Smooth muscle cell of the brain vasculature (primary cell): ENCODE measurements at places on chromosomes 2 and 18.

- DNase-seq, result no peak
Measured at GRCh38 chr2:20667151-20667530, 197 bp downstream of the GDF7 start.

GRCh38 chr2:479490-480176 lies 191.7 kb upstream of the ALKAL2 start:
- no peak for DNase-seq

- DNase-seq, result no peak
Measured at GRCh38 chr2:120419073-120419472, 73.1 kb downstream of the INHBB start.

GRCh38 chr2:233359823-233360222 lies 5.5 kb downstream of the DGKD start:
- no peak for DNase-seq

- DNase-seq, result no peak
Measured at GRCh38 chr2:237995036-237995435, 28.2 kb downstream of the UBE2F start.

- peak; percentile 39 for DNase-seq
Measured at GRCh38 chr18:56869189-56869777, 218.1 kb downstream of the WDR7 start.

GRCh38 chr2:163693484-163693883 lies 42.3 kb downstream of the FIGN start:
- DNase-seq, result no peak

GRCh38 chr2:235063471-235063961 lies 111.7 kb downstream of the SH3BP4 start:
- no peak for DNase-seq

DNA sequence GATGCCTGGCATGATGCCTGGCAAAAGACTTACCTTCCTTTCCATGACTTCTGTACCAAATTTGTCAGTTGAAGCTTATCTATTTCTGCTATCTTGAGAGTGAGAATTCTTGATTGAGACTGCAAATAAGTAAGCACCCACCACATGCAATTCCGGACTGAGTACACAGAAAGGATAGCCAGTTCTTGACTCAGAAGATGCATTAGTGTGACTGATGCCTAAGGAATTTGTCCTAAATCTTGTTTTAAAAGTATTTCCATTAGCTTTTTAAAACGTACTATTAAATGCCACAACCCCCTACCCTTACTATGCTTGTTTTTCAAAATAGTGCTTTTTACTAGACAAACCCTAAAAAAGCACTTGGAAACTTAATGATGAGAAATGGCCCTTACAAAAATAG lies 545 bp downstream of the MPP4 start:
- no peak for DNase-seq

GRCh38 chr2:213816583-213816982 lies 532.3 kb downstream of the SPAG16 start:
- no peak for DNase-seq

DNA sequence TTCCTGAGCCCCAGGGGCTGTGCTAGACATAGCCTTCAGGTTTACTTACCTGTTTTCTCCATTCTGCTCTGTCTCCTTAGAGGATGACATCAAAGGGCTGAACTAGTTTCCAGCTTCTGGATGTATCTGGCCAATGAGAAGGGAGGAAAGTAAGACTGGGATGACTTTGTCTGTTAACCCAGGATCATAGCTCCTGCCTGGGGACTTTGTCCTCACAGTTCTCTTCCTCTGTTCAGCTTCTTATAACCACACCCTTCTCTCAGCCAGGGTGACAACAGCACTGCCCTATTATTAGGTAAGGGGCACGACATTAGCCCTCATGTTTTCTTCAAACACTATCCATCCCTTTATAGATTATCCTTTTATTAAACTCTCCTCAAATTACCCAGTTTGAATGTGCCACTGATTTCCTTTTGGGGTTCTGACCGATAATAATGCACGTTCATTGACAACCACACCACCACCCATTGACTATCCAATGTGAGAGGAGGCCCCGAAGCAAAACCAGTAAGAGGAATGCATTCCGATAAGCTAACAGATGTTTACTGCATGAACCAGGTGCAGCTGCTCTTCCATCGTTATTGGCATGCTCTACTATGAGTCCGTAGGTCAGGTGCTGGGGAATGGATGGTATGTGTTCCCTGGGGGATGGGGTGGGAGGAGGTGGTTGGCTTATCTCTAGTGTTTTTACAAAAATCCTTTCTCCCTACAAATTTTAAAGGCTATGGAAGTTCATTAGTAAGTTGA lies 23.5 kb downstream of the TSN start:
- DNase-seq, result no peak

DNA sequence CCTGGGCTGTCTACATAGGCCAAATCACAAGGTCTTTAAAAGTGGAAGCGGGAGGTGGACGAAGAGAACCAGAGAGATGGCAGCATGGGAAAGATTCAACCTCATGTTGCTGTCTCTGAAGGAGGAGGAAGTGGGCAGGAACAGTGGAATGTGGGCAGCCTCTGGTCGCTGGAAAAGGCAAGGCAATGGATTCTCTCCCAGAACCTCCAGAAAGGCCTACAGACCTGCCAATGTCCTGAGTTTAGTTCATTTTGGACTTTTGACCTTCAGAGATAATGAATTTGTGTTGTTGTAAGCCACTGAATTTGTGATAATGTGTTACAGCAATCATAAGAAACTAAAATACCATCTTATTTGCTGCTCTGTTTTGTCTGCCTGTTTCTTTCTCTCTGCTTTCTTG lies 122.5 kb downstream of the RNF152 start:
- no peak for DNase-seq

DNA sequence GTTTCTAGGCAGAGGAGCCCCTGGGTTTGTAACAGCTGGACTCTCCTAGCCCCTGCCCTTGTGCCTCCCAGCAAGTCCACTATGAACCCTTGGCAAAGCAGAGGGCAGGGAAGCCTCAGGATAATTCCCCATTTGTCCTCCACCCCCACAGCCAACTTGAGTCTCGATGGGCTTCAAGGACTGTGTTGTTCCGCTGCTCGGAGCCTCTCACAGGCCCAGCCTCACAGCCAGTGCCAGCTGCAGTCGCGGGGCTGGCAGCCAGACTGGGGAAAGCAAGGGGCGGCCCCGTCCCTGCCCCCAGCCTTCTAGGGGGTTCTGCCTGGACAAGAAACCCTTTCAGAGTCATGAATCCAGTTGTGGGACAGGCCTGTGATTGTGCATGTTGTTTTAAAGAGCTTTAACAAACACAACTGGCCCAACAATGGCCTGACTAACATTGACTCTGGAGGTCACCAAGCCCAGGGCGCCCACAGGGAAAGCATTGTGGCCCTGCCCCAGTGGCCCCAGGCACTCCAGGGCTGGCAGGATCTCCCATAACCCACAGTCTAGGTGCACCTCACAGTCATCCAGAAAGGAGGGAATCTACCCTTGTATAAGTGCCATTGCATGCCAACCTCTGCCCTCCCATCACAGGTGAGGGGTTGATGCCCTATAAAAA lies 71.8 kb upstream of the DAPL1 start:
- DNase-seq, result no peak

- DNase-seq, result no peak
Measured at GRCh38 chr18:9756933-9757470, 48.9 kb downstream of the RAB31 start.

GRCh38 chr2:236526455-236527158 lies 43.0 kb upstream of the ACKR3 start:
- no peak for DNase-seq

DNA sequence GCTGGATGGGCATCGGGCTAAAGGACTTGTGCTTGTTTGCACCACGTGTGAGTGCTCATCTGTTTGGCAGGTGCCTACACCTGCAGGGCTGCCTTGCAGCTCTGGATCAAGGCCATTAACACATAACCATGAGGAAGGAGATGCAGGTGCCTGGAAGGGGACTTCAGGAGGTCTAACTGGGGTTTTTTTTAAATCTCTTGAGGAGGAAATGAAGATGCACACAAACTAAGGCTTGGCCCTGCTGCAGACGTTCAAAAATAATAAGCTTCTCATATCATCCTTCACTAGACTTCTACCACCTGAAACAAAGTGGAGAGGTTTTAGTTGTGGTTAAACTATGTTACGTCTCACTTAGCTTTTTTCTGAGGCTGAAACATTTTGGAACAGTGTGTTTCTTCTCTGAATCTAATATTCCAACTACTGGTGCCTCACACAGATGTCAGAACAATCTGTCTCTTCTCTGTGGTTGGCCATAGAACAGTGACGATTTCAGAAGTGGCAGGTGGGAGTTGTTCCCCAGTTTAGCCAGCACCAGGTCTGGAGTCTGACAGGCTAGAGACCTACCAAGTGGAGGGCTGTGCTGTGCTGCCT lies 36.5 kb downstream of the BCL2L11 start:
- no peak for DNase-seq

DNA sequence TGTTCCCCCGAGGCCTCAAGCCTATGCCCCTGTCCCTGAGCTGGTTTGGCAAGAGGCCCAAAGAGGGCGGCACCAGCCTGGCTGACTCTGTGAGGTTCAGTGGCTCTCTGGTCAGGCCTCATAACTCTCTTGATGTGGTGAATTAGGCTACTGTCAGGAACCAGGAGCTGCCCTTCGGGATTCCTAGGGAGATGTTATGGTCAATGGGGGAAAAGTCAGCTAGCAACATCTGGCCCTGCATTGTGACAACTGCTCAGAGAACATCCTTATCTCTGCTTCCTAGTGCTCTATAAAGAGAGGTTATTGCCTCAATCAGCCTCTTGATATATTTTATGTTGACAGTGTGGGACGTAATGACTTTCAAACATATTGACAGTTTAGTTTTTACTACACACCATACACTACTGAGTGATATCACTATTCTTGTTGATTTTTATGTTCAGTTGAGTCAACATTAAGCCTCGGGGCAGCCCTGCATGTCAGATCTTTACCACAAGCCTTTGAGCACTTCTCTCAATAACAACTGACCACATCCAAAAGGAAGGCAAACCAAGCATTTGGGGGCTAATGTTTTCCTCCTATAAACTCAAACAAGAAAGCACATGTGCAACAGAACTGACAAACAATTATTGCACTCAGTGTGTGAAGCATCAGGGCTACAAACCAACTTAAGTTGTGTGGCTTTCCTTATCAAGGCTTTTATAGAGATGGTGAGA lies 448.3 kb upstream of the SLC14A2 start:
- no peak for DNase-seq

DNA sequence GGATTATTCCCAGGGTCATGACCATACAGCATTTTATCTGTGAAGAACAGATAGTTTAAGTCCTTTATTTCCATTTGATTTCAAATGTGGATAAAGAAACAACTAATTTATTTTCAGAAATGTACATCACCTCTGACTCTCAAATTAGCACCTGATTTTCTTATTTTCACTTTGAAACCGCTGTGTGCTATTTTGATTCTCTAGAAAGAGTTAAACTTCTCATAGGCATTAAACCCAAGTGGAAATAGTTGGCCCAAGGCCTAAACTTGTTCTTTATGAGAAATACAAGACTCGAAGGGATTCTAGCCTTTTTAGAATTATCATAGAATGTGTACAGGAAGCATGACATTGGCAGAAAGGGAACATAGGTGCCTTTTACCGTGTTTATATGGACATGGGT lies 41.5 kb upstream of the LTBP1 start:
- DNase-seq, result no peak

DNA sequence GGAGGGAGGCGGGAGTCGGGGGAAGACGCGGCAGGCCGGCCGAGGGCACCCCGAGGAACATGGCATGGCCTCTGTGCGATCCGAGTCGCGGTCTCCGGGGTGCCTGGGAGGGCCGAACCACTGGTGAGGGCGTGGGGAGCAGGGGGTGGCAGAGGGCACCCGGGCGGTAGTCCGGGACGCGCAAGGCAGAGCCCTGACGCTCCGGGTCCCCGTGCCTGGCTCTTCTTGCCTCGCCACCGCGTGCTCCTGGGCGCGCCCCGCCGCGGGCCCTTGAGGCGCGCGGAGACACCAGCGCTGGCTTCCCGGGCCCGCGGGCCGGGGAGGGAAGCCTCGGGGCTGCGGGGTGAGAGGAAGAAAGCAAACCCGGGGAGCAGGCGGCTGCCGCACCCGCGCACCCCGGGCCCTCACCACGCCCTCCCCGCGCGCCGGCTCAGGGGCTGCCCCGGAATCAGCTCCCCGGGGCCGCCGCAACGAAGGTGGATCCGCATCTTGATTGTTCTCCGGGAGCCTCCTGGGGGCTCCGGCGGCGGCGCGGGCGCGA lies 4.3 kb downstream of the SOX11 start:
- DNase-seq, result no peak

DNA sequence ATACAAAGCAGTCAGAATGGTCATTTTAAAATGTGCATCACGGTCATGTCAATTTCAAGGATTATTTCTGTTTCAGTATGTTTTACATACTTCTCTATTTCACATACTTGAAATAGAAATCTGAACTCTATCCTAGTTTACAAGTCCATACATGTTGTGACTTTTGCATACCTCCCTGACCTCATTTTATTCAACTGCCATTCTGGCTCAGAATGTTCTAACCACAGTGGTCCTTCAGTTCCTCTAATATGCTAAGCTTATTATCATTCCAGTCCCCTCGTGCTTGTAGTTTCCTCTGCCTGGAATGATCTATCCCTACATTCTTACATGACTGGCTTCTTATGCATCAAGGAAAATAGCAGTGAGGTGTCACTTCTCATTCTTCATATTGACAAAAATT lies 295.6 kb downstream of the KIAA1328 start:
- no peak for DNase-seq

DNA sequence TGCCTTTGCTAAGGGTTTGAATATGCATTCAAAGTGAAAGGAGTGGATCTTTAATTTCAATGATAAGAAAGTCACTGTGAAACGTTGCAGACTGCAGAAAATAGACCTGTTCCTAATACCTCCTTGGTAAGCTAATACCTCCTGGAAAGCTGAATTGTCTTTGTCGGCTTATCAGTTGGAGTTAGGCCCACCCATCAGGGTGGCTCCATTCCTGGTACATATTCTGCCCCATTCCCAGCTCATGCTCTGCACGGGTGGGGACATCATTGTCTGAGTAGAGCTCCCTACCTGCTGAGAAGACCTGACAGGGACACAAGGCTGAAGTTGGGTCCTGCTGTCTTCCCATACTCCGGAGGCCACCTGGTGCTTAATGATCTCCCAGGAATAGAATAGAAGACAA lies 203.3 kb downstream of the EN1 start:
- DNase-seq, result no peak

DNA sequence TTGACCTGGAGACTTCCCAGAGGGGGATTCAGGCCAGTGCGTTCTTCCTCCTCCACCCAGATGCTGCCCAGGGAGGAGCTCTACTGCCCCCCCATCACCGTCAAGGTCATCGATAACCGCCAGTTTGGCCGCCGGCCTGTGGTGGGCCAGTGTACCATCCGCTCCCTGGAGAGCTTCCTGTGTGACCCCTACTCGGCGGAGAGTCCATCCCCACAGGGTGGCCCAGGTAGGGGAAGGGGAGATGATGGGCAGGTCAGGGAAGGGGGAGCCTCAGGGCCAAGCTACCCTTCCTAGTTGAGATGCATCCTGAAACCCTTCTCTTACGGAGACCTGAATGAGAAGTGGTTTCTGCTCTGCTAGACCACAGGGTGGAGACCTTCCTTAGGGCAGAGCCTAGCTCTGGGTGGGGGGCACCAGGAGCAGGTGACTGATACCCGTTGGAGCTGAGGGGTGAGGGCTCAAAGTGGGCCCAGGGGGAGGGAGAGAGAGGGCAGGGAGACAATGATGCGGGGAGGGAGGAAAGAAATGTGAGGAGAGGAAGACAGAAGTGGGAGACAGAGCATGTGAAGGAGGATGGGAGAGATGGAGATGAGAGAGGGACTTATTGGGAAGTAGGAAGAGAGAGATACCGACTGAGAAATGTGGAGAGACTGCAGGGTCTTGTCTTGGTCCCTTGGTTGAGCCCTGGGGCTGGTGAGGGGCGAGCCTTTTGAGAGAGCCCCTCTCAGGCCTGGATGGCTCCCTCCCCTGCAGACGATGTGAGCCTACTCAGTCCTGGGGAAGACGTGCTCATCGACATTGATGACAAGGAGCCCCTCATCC lies 159.4 kb downstream of the DYSF start:
- DNase-seq, result no peak

- DNase-seq, result no peak
Measured at GRCh38 chr2:16546128-16546754, 119.4 kb downstream of the CYRIA start.
